ENCODE measurements at places on chromosomes 1 and 21.

DNA sequence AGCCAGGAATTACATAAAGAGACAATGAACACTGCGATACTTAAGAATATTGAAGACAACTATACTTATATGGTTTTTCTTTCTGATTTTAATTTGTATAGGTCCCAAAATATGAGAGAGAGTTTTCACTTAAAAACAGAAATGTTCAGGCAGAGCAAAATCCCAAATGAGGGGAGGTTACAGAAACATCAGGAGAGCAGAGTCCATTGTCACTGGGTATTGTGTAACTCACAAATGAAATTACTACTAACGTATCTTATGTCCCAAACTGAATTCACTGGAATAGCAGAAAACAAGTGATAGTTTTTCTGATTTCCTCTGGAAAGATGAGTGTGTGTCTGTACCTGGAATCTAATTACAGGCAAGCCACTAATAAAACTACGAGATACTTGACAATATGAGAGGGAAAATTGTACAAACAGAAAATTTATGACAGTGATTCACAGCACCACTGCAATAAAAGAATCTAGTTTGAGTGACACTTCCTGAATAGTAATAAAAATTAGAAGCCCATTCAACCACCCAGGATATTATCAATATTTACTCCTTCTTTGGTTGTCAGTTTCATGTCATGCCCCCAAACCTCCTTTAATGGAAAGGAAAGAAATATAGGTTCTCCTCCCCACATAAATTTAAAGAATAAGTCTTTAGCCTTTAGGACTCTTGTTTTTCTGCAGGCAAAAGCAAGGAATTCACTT lies 522.6 kb downstream of the ADGRL2 start:
- peak; percentile 43 for DNase-seq

DNA sequence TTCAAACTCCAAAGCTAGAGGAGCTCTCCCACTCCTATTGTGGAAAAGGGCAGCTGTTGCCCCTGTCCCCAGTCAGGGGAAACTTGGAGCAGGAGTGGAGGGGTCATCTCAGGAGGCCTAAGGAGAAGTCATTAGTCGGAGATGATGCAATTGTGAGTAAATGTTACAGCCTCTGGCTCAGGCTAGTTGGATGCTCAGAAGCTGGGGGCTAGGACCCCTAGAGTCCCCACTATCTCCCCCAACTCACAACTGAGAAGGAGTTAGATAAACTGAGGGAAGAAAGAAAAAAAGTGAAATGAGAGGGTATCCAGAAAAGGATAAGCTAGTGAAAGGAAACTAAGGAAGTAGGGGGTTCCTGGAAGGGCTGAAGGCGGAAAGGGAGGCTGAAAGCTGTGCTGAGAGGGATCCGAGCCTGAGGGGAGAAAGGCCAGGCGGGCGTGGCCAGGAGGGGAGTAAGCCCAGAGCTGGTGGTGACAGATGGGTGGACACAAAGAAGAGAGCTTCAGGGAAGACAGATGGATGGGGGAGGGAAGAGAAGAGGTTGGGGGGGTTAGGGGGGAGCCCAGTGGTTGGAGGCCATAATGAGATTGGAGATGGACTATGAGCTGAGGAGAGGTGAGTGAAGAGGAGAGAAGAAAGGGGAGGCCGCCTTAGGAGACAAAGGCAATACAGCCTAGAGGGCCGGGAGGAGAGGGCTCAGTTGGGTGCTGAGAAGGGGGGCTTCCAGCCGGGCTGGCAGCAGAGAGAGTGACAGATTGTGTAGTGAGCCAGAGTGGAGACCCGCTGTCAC lies 4.5 kb upstream of the NHLH1 start:
- DNase-seq, result no peak

GRCh38 chr1:243927381-243927780 lies 77.3 kb upstream of the AKT3 start:
- no peak for DNase-seq

GRCh38 chr1:232620356-232620969 lies 9.5 kb downstream of the SIPA1L2 start:
- DNase-seq, result peak; percentile 47

GRCh38 chr1:64493831-64494230 lies 23.9 kb downstream of the CACHD1 start:
- DNase-seq, result no peak

DNA sequence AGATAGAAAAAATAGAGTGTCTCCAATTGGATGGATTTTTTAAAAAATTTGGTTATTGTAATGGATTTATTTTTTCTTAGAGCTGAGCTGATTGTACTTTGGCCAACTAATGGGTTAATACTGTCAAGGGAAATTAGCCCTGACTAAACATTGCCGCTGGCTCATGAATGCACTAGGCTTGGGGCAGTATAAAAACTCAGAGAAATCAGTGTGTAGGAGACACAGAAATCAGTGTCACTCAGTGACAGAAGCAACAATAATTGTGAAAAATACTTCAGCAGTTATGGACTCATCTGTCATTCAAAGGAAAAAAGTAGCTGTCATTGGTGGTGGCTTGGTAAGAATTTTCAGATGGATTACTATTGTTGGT lies at the start of gene KMO:
Gene KMO (plus strand): TSS at position 217 of the 370 bp plus-strand sequence. CDS start 67 bp downstream, at position 284.
- peak; percentile 57 for DNase-seq

GRCh38 chr1:241990040-241990439 lies 8.9 kb downstream of the MAP1LC3C start:
- DNase-seq, result peak; percentile 97

DNA sequence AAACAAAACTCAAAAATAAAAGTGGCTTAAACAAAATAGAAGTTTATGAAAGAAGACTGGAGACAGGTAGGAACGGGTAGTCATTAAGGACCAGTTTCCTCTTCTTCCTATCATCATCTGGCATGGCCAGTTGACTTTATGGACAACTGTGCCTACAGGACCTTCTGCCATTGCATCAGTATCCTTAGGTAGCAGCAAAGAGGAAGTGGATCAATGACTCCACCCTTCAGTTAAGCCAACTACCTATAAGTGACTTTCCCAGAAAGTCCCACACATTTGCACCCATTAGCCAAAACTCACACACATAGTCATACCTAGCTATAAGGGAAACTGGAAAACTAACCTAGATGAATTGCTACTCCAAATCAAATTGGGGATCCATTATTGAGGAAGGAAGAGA lies 51.7 kb downstream of the RASAL2 start:
- DNase-seq, result no peak

DNA sequence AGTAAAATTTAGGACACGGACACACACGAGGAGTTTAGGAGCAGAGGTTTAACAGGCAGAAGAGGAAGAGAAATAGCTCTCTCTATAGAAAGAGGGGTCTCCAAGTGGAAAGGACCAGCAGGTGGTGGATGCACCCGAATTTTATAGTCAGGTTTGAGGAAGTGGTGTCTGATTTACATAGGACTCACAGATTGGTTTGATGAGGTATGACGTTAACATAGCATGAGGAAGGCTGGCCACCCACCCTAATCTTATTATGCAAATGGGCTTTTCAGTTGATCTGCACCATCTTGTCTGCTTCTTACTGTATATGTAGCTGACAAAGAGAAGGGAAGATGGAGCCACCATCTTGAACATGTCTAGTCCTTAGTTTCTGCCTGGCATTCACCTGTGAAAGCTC lies 52.5 kb upstream of the RGS2 start:
- DNase-seq, result no peak

DNA sequence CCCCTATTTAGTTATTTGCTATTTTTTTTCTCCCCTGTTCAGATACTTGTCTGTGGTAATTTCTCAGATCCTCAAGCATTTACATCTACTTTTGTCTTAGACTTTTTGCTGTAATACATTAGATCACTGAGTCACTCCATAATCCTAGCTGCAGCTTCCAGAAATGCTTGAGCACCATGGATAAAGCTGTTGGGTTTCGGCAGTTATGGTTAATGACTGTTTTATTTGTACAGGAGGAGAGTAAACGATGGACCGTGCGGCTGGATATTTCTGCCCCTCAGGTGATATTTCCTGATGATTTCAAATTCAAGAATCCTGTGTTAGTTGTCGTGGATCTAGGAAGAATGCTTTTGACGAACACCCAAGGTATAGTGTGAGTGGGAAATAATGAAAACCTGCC lies 42.9 kb downstream of the VPS13D start:
- DNase-seq, result peak; percentile 16

- DNase-seq, result no peak
These were observed 19.8 kb upstream of the PTP4A2 start for GRCh38 chr1:31957701-31958674.

GRCh38 chr1:108703939-108704338 lies 8.8 kb upstream of the FNDC7 start:
- peak; percentile 8 for DNase-seq

DNA sequence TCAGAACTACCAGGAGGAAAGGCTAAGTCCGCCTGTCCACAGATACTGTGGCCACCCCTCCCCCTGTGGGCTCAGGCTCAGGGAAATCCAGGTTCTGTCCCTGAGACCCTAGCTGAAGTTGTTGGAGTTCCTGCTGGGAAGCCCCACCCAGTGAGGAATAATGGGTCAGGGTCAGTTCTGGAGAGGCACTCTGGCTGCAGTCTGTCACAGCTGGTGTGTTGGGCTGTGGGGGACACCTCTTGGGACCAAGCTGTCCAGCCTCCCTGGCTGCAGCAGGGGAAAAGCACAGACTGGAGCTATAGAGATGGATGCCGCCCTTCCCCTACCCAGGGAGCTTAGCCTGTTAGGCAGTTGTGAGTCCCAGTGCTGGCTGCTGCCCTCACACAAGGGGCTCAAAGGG lies 65.1 kb upstream of the RGS21 start:
- no peak for DNase-seq

- DNase-seq, result no peak
These were observed 25.3 kb upstream of the FAAH start for GRCh38 chr1:46368791-46369190.

DNA sequence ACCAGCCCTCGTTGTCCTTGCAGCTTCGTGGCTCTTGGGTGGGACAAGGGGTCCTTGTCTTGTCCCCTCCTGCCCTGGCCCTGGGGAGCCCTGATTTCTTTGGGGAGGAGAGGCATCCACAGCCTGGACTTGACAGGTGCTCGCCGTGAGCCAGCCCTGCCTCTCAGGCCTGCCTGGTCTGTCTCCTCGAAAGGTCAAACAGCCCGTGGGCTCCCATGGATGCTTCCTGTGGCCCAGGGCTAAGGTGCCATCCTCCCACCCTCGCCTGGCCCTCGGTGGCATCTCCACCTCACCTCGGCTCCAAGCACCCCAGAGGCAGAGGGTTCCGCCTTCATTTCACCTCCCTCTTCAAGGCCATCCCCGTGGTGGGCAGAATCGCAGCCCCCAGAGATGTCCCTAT lies 9.0 kb downstream of the LRRC3 start:
- no peak for DNase-seq

GRCh38 chr21:34243562-34243961 lies 120.2 kb upstream of the KCNE2 start:
- DNase-seq, result peak; percentile 52

- no peak for DNase-seq
These were observed 138.6 kb downstream of the NRIP1 start for GRCh38 chr21:14926186-14926585.

GRCh38 chr1:8554956-8555534 lies 237.1 kb downstream of the SLC45A1 start:
- peak; percentile 10 for DNase-seq

- peak; percentile 85 for DNase-seq
These were observed 12.3 kb downstream of the IFI6 start for GRCh38 chr1:27659497-27660299.

GRCh38 chr1:47774986-47775834 lies 222.0 kb downstream of the TRABD2B start:
- DNase-seq, result no peak

GRCh38 chr1:30697571-30698376 lies 25.6 kb downstream of the MATN1 start:
- peak; percentile 56 for DNase-seq

- peak; percentile 94 for DNase-seq
These were observed 253.5 kb downstream of the AKT3 start for GRCh38 chr1:243596431-243597062.

- no peak for DNase-seq
These were observed 84.7 kb downstream of the URB2 start for GRCh38 chr1:229710746-229711145.

- DNase-seq, result no peak
These were observed 86.9 kb downstream of the GRIK3 start for GRCh38 chr1:36947384-36947783.

GRCh38 chr1:39632682-39633417 lies 6.6 kb downstream of the HEYL start:
- DNase-seq, result peak; percentile 39

GRCh38 chr21:40331804-40332203 lies 464.6 kb downstream of the PCP4 start:
- no peak for DNase-seq

GRCh38 chr1:115413208-115413607 lies 75.2 kb upstream of the NGF start:
- DNase-seq, result peak; percentile 20

- no peak for DNase-seq
These were observed 20.8 kb downstream of the TNNT2 start for GRCh38 chr1:201356701-201357100.

- DNase-seq, result no peak
These were observed 27.0 kb downstream of the NAV1 start for GRCh38 chr1:201565771-201566528.

GRCh38 chr1:23524163-23524562 lies 6.9 kb downstream of the E2F2 start:
- peak; percentile 42 for DNase-seq

GRCh38 chr1:85991261-85991660 lies 165.3 kb downstream of the COL24A1 start:
- no peak for DNase-seq

DNA sequence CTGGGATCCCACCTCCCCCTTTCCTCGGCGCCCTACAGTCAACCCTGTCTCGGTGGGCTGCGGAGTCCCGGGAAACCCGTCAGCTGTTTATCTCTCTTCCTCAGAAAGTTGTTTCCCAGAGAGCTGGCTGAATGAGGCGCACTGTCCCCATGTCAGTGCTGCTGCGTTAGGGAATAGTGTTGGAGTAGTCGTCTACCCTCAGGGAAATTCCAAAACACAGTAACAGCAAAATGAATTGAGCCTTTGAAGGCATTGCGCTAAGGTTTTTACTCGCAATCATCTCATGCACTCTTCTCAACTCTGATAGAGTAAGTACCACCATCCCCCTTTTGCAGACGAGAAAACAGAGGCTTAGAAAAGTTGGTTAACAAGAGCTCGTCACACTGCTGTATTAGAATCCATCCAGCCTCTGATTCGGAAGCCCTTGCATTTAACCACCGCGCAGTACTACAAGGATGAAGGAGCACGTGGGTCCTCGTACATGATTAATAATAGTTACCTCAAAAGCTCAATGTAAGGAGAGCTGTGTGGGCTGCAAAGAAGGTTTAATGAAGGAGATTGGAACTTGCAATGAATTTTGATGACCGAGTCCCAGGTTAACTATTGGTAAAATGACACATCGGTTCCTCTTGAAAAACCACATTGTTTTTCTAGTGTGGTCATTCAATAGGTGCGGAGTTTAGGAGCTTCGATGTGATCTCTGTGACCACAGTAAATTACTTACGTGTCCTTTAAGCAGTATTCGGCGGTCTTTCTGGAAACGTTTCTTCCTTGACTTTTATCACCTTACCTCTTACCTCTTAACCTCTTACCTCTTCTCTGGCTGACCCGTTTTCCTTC lies 788 bp upstream of the EDEM3 start:
- peak; percentile 57 for DNase-seq

GRCh38 chr1:76871355-76871974 lies 4.2 kb downstream of the ST6GALNAC5 start:
- no peak for DNase-seq

- DNase-seq, result peak; percentile 58
These were observed 59.9 kb downstream of the LDLRAD2 start for GRCh38 chr1:21871943-21872342.
